ENCODE measurements at places on chromosomes 1 and 21. TPM values are rescaled to one million over a fixed set of nuclear protein-coding genes. Genes with fewer than 3 reads are reported as not detected.

The MAP3K21 gene
- polyA plus RNA-seq: 7.4 TPM

The INSRR gene
- polyA plus RNA-seq: 2.4 TPM

The UTS2 gene
- not detected for polyA plus RNA-seq

The HIPK1 gene
- polyA plus RNA-seq: 8.4 TPM

The C1orf53 gene
- 8.9 TPM for polyA plus RNA-seq

The SPRR2B gene
- not detected for polyA plus RNA-seq

The LRRIQ3 gene
- 2.4 TPM for polyA plus RNA-seq

The YBX1 gene
- polyA plus RNA-seq: 418 TPM

The NKAIN1 gene
- 0.34 TPM for polyA plus RNA-seq

The PSRC1 gene
- polyA plus RNA-seq: 3.5 TPM

The PPFIA4 gene
- 5.2 TPM for polyA plus RNA-seq

The PLEKHA6 gene
- 17.5 TPM for polyA plus RNA-seq

The ETV3L gene
- not detected for polyA plus RNA-seq

The ALX3 gene
- polyA plus RNA-seq: not detected

The NTNG1 gene
- 7.7 TPM for polyA plus RNA-seq

The SH2D1B gene
- not detected for polyA plus RNA-seq

The TSPAN2 gene
- polyA plus RNA-seq: 14.6 TPM

The ERICH3 gene
- not detected for polyA plus RNA-seq

The SLFNL1 gene
- 0.32 TPM for polyA plus RNA-seq

The RAB42 gene
- polyA plus RNA-seq: 0.32 TPM

The DIRAS3 gene
- polyA plus RNA-seq: 13.2 TPM

The S100B gene
- polyA plus RNA-seq: 2.6 TPM

The SLC30A10 gene
- not detected for polyA plus RNA-seq

The PLCH2 gene
- polyA plus RNA-seq: 7.4 TPM

The OR2T11 gene
- not detected for polyA plus RNA-seq

The TTC22 gene
- polyA plus RNA-seq: 9.6 TPM

The GSTM5 gene
- polyA plus RNA-seq: 9.1 TPM

The IGSF5 gene
- polyA plus RNA-seq: 0.24 TPM

The C1orf21 gene
- polyA plus RNA-seq: 18.6 TPM

The AMY1C gene
- polyA plus RNA-seq: not detected

The TBX19 gene
- 1.6 TPM for polyA plus RNA-seq

The GJA8 gene
- not detected for polyA plus RNA-seq

The SRRM1 gene
- polyA plus RNA-seq: 21.1 TPM

The DPYD gene
- polyA plus RNA-seq: 4.9 TPM

The CR1L gene
- polyA plus RNA-seq: 1.4 TPM

The HUNK gene
- 2.7 TPM for polyA plus RNA-seq

The CATSPER4 gene
- polyA plus RNA-seq: not detected

The S100A14 gene
- 35.6 TPM for polyA plus RNA-seq

The CLCNKA gene
- 187 TPM for polyA plus RNA-seq

The CYP4A11 gene
- polyA plus RNA-seq: 384 TPM

The FAM163A gene
- polyA plus RNA-seq: not detected

All from kidney (tissue), 22 donors.